ENCODE measurements at places on chromosomes 13 and 19. TPM values are rescaled to one million over a fixed set of nuclear protein-coding genes. Genes with fewer than 3 reads are reported as not detected.

The PSG11 gene
- not detected for total RNA-seq

DNA sequence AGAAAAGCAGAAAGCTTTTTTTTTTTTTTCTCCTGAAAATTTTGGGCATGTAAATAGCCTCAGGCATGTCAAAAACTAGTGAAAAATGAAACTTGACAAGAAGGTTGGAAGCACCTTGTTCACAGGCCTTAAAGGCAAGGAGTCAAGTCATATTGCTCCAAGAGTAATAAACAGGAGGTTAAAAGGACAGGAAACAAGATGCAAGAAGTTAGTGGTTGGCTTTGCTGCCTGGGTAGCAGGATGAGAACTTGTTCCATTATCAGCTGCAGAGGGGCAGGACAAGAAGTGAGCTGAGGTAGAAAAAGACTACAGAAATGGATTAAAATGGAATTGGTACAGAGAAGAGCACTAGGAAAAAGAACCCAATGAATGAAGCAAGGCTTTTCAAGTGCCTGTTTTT, 242.6 kb downstream of the DCT start:
- no peaks in the 10 kb centered on the region for H3K4me1 ChIP-seq
- H3K4me3 ChIP-seq, result no peak overlapping the region
- no peak overlapping the region for H3K27ac ChIP-seq
- H3K36me3 ChIP-seq, result no peaks in the 10 kb centered on the region

GRCh38 chr19:10068205-10068604, 17.9 kb upstream of the SHFL start:
- DNase-seq, result no peak
- no peak overlapping the region for H3K4me3 ChIP-seq
- H3K27ac ChIP-seq, result no peak overlapping the region

DNA sequence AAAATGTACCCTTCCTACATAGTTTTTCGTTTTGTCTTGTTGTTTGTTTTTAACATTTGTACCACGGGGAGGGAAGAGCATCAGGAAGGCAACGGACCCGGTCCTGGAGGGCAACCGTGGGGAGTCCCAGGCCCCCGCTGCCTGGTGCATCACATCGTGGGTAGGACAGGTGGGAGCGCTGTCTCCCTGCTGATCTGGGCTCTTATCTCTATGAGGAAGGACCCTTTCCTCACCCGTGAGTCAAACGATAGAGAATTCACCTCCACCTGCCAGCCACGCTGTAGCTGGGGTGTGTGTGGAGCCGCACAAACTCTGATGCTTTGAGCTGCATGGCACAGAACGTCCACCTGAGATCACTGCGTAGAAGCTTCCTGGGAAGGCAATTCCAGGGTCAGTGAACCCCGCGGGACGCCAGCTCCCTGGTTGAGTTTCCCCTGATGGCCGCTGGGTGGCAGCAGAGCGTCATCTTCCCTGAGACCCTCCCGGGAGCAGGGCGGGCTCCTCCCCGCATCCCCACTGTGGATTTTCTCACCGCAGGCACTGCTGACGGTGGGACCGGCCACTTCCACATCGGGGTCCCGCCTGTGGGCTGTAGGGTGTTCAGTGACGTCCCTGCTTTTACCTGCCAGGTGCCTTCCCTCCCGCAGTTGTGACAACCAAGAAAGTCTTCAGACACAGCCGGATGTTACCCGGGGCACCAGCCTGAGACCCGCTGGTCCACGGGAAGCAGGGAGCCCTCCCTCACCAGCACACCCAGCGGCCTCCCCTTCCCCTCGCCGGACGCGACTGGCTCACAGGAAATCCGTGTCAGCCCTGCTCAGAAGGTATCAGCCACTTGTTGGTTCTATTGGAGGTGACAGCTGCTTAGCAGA, 54.7 kb downstream of the ZNF787 start:
- H3K4me1 ChIP-seq, result no peaks in the 10 kb centered on the region
- no peak overlapping the region for H3K27ac ChIP-seq
- peak overlapping the region; percentile 19 for H3K4me3 ChIP-seq
- no peaks in the 10 kb centered on the region for H3K27me3 ChIP-seq
- DNase-seq, result peak; percentile 61

GRCh38 chr19:21604351-21604926, 99.0 kb downstream of the ZNF429 start:
- DNase-seq, result no peak
- peak overlapping the region; percentile 88 for H3K27ac ChIP-seq
- H3K4me3 ChIP-seq, result peak overlapping the region; percentile 47
- H3K36me3 ChIP-seq, result no peaks in the 10 kb centered on the region
- H3K4me1 ChIP-seq, result no peaks in the 10 kb centered on the region
- H3K27me3 ChIP-seq, result no peaks in the 10 kb centered on the region

The OR7A5 gene
- total RNA-seq, result not detected

DNA sequence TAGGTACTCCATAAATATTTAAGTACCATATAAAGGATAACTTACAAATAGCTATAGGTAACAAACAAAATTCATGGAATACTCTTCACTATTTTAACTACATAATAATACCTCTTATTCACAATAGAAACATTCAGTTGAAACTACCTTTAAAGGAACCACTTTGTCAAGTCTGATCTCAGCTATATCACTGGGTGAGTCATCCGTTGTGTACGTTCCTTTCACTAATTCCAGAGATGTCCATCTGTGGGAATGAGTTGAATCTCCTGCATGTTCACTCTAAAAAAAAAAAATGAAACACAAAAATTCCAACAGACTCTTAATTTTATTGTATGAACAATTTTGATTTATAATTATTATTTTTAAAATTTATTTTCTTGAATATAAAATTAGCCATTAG, 149.4 kb upstream of the FBXL3 start:
- H3K27ac ChIP-seq, result no peak overlapping the region
- no peak overlapping the region for H3K4me3 ChIP-seq
- no peaks in the 10 kb centered on the region for H3K27me3 ChIP-seq
- no peaks in the 10 kb centered on the region for H3K4me1 ChIP-seq
- DNase-seq, result no peak
